Non-pigmented ciliary epithelial cell (primary cell): ENCODE measurements at places on chromosomes 5 and 9.

DNA sequence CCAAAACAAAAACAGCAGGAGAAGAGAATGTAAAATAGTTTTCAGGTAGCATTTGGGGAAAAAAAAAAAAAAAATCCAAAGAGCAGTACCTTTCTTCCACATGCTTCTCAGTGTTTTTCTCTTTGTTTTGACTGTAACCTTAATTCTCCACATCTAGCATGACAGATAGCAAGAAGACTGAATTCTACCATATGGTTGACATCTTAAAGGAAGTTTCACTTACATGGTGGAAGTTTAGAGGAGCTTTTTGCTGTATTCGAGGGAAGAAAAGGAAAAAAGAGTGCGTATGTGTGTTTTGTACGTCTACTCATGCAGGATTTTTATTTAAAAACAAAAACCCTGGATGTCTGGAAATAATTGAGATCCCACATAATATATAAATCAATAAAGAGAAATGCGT is 604.8 kb downstream of the CCDC171 start:
- DNase-seq, result no peak

DNA sequence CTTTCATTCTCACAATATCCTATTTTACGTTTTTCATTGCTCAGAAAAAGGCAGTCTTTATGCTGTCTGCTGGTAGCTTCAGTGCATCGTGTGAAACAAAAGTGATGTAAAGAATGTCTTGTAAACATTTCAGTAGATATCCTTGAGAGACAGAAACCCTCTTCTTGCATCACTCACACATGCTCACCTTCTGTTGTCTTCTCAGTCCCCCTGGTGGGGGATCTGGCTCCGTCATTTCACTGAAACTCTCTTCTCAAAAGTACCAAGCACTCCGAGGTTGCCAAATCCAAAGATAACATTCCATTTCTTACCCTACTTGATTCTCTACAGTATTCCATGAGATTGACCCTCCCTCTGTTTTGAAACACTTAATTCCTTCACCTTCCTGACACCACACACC is 46.1 kb upstream of the PCA3 start:
- no peak for DNase-seq

GRCh38 chr9:98413084-98413483 is 157.6 kb upstream of the TBC1D2 start:
- no peak for DNase-seq

DNA sequence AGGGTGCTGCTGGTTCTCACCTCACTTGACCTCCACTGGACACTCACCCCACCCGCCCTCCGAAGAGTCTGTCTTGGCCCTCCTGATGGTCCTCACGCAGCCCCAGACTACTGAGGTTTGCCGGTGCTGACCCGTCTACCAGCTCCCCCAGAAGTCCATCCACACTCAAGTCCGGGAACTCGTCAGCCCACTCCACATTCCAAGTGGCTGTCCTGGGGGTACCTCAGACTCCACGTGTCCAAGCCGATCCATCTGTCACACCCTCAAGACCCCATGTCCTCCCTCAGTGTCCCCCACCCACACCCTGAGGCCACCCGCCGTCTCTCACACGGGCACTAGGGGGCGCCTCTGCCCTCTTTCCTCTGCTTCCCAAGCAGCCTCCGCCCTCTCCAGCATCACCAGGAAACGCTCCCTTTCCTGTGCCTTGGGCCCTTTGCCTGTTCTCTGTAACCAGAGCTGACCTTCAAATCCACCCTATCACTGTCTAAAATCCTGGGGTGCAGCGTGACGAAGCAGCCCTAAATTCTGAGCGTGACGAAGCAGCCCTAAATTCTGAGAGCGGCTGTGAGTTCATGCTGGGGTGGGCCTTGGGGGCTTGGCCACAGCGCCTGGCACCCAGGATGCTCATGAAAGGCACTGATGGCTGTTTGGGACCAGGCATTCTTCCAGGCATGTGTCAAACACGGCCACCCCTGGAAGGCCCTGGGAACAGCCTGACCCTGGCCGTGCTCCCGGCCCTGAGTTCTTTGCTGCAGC is 95.7 kb downstream of the KCNT1 start:
- DNase-seq, result no peak
